NCI-H460 (cell line): ENCODE measurements at places on chromosomes 7 and 10. TPM values are rescaled to one million over a fixed set of nuclear protein-coding genes. Genes with fewer than 3 reads are reported as not detected.
A peak's percentile ranks its signal among the peaks of the same experiment; 100 is the strongest.

DNA sequence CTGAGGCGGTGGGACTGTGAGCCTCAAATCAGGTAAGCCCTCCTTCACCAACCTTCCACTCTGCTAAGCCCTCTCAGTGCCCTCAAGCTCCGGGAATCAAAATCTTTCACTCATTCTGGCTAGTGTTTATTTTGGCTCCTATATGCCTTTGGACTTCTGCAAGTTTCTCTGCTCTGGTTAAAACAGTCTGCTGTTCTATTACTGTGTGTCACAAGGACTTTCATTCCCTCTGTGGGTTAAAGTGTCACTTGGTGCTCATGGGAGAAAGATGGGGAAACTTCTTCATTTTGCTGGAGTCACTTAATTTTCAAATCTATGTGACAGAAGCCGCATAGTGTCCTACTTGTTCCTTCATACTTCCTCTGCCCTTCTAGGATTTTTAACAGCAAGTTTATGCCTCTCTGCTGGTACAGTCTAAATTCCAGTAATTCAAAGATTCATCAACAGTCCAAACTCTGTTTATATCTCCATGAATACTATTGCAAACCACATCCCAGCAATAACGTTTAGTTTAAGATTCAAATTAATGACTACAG, 61.3 kb downstream of the CD36 start:
- DNase-seq = no peak

GRCh38 chr7:70676243-70676642, 455.7 kb upstream of the GALNT17 start:
- no peak for DNase-seq

DNA sequence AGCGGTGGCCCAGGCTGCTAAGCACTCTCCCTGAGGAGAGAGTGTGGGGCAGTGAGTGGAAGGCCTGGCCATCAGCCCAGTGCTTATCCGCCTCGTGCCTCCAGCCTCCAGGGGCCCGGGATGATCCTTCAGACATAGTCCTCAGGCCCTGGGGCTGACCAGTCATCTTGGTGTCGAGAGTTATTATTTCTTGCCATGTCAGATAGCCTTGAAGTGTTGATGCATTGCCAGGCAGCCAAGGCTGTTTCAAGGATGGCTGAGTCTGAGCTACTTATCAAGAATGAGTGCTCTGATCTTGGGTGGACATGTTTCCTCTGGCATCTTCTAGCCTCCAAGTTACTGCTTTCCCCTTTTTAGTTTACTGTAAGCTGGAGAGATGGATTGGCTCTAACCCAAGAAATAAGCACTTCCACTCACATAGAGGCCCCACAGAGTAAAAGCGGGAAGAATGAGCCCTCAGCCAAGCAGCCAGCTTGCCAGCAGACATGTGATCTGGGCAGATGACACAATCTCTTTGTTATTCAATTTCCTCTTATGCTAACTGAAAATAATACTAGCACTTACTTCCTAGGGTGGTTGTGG, 136.5 kb upstream of the NAMPT start:
- no peak for DNase-seq

DNA sequence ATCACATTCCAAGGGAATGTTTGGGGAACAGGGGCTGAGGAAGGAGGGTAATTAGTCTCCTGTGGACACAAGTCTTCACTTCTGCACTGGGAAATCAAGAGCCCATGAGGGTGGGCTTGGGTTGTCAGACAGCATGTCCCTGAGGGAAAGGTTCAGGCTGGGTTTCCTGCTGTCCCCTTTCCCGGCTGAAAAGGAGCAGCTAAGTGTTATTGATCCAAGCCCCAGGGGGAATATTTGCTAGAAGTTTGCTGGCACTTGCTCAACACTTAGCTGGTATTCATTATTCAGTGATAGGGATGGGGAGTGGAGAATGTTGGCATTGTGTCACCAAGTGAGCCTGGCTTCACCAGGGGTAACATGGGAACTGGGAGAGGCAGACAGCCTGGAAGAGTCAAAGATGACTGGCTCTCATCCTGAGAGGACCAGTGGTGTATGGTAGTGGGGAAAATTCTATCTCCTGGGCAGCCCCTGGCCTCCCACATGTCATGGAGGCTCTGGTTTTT, 344.4 kb upstream of the PODXL start:
- DNase-seq = no peak

The ICA1 gene
- total RNA-seq = 17.1 and 24.1 TPM in 2 replicates

The ARMC10 gene
- 64.6 and 73.8 TPM in 2 replicates for total RNA-seq

DNA sequence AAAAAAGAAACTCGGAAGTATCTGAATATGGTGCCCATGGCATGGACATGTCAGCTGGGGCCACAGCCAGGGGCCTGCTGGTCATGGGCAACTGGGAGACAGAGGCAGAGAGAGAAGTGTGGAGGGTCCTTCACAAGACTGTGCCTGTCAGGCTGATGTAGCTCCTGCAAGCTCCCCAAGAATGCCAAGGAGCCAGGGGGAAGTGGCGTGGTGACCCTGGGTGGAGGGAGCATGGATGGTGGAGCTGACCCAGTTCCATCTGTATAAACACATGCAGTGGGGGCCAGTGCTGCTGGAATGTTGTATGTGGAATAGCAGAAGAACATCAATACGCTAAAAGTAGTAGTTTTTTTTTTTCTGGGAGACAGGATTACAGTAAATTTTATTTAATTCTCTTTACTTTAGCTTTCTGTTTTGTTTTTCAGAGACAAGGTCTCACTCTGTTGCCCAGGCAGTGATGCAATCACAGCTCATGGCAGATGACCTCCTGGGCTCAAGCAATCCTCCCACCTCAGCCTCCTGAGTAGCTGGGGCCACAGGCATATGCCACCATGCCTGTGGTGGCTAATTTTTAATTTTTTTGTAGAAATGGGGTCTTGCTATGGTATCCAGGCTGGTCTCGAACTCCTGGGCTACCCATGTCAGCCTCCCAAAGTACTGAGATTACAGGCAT, 10.5 kb upstream of the ZMIZ2 start:
- DNase-seq = no peak

DNA sequence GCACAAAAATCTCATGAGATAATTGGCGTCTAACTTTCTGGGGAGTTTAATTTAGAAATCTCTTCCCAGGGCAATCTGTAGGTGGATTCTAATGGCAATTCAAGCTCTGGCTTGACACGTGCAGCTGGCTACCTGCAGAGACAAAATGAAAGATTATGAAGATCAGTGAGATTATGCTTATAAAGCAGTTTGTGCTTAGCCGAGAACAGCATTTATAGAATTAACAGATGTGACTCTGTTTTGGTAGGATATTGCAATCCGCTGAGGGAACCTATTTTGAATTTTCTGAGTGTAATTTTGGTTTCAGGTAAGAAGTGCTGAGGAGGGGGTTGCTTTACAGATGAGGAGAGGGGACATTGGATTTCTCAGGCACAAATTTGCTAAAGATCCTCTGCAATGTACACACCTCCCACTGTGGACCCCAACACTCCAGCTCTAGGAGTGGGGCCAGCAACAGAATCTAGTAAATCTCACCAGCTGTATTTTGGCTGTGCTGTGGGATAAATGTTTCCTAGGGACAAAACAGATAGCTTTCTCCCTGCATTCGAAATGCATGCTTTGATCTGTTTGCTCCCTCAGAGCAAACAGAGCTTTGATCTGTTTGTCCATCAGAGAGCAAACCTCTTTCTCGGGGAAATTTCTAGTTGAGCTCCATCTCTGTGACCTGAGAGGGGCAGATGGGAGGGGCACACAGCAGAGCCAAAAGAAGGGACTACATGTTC, 7.4 kb downstream of the GJD4 start:
- DNase-seq = no peak

The LIPN gene
- total RNA-seq = not detected in 2 replicates

GRCh38 chr7:108598153-108598552, 28.5 kb downstream of the DNAJB9 start:
- no peak for DNase-seq

DNA sequence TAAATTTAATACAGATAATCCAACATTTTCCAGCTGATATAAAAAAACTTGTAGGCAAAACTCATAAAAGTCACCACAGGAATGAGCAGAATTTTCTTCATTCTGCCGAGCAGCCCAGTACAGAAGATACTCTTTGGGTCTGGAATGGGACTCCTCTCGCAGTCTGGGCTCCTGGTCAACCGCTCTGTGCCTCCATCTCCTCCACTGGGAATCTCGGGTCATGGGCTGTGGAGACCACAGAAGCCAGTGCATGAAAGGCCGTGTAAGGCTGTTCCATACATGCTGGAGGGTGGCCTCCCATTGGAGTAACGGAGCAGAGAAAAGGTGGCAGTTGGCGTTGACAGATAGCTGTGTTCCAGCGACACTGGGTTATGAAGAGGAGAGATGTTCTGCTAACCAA, 616.4 kb upstream of the MGMT start:
- no peak for DNase-seq

DNA sequence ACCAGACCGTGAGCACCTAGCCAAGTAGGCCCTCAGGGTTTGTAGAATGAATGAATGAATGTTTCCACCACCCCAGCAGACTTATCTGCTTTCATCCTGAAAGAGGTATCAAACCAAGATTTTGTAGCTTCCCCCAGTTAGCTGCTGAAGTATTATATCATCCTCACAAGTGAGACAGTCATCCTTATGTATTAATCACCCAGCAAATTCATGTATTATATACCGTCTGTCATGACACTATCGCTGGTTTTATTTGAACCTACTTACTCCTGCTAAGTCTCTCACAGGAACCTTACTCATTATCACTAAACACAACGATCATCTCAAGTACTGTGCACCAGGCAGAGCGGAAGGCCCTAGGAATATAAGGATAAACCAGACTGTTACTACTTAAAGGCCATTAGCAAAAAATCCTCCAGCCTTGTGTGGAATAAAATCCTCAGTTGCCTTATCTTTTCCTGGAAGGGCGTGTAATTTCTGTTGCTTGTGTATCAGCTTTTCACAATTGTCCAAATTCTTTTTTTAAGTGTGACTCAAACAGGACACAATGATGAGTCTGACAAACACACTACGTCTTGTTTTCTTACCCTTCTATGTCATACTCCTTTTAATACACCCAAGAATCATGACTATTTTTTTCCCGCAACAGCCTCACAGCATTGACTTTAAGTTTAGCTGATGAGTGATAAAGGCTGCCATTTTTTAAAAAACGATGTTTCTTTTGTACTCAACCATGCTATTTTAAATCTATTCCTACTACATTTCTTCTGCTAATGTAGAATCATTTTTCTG, 176.1 kb upstream of the KLF14 start:
- no peak for DNase-seq

The RBP4 gene
- not detected in 2 replicates for total RNA-seq

- DNase-seq = no peak
These were observed 164.4 kb downstream of the SH2D4B start for GRCh38 chr10:80702143-80702542.

GRCh38 chr10:73863039-73863817, 11.1 kb downstream of the CAMK2G start:
- no peak for DNase-seq

- no peak for DNase-seq
These were observed 3.8 kb downstream of the NUDCD3 start for GRCh38 chr7:44486693-44487092.

GRCh38 chr10:101122270-101123084, 8.6 kb upstream of the TLX1 start:
- no peak for DNase-seq

- no peak for DNase-seq
These were observed 20.7 kb downstream of the RBM28 start for GRCh38 chr7:128323040-128323439.

DNA sequence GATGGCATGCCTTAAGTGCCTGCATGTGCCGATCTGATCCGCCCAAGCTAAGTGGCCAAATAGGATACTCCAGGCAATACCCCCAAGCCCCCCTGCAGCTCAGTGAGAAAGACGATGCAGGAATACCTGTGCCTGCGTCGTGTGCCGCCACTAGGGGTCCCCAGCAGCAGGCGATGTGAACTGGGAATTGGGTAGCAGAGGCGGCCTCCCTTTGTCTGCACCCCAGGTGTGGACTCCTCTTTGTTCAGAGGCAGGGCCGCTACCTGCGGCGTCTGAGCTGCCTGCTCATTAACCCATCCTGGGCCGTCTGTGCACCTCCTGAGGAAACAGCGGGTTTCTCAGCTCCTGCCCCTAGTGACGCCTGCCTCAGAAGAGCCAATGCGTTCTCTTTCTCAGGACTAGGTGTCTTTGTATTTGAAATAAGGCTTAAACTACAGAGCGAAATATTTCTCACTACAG, 4.8 kb upstream of the CHN2 start:
- DNase-seq = peak; percentile 43

The SLC26A3 gene
- not detected in 2 replicates for total RNA-seq

- no peak for DNase-seq
These were observed 154.7 kb downstream of the ARID5B start for GRCh38 chr10:62056219-62056618.

- no peak for DNase-seq
These were observed 38.6 kb upstream of the TNKS2 start for GRCh38 chr10:91759581-91759986.

The C10orf143 gene
- 0.27 TPM in 1 of 2 replicates, not detected in the other for total RNA-seq

DNA sequence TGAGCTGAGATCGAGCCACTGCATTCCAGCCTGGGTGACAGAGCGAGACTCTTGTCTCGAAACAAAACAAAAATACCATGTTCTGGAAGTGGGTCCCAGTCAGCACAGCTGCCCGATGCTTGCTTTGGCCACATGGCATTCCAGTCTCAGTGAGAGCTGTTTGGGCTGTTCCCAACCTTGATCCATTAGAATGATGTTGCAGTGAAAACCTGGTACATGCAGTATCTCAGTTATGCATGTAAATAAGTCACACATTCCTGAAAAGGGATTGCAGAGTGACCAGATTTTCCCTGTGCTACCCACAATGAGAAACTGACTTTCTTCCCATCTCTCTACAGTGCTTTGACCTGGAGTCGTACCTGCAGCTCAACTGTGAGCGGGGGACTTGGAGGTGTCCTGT, 15.4 kb downstream of the ZMIZ2 start:
- DNase-seq = no peak

DNA sequence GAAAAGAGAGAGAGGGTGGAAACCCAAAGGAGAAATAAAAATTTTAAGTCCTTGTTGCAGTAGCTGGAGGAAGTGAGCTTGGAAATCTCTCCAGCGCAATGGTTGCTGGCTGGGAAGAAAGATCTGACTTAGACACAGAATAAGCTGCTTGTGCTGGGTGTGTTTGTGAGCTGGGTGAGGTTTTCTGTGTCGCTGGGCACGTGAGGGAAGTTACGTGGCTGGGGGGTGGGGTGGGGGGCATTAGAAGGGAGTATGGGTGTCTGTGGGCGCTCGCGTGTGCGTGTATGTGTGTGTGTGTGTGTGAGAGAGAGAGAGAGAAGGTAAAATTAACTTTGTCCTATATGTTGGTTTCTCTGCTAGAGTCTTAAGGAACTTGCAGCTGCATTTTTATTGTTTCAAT, 11.6 kb downstream of the TCF7L2 start:
- no peak for DNase-seq

GRCh38 chr10:86969421-86970041, 1.2 kb downstream of the ADIRF start:
- no peak for DNase-seq

The TDRD1 gene
- not detected in 2 replicates for total RNA-seq

- no peak for DNase-seq
These were observed 409.0 kb downstream of the KCNMA1 start for GRCh38 chr10:77228559-77228958.
